Right ventricle myocardium inferior (tissue), 1 donor: ENCODE measurements at places on chromosomes 1 and 21. TPM values are rescaled to one million over a fixed set of nuclear protein-coding genes. Genes with fewer than 3 reads are reported as not detected.

The SPATA21 gene
- not detected for total RNA-seq

DNA sequence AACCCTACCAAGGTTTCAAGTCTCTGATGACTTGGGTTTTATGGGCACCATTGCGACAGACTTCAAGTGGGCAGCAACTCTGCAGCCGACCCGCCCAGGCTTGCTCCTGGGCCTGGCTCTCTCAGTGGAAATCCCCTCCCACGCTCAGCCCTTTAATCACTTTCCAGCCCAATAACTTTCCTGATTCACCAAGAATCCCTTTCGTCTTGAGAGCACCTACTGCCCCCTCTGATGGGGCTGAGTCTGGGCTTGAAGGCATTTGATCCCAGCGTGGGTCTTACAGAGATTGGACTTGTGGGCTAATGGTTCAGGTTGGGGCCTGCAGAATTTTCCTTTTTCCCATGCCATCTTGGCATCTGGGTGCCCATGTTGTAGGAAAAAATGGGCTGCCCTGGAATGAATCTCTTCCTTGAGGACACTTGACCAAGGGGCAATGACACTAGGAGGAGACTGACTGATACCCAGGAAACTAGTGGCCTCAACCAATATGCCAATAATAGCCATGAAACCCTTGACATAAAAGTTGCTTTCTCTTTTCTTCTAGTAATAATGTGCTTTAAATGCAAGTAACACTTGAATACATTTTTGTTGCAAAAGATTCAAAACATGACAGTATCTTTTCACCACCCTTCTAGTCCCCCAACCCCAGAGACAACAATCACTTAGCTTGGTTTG, 7.8 kb upstream of the PHLDA3 start:
- DNase-seq: no peak

DNA sequence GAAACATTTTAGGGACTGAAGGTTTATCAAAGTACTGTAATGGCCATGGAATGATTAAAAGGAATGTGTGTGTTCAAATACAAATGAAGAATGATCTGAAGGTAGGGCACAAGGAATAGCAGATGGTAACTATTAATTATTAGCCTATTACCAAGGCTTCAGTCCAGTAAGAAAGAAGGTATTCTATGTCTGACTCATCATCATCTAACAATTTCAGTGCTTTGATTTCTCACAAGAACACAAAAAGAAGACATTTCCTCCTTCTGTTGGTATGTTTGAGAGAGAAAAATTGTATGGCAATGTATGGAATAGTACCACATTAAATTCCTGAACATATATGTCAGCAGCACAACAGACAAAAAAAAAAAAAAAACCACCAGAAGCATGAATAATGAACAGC, 57.5 kb downstream of the TYW3 start:
- no peak for DNase-seq

DNA sequence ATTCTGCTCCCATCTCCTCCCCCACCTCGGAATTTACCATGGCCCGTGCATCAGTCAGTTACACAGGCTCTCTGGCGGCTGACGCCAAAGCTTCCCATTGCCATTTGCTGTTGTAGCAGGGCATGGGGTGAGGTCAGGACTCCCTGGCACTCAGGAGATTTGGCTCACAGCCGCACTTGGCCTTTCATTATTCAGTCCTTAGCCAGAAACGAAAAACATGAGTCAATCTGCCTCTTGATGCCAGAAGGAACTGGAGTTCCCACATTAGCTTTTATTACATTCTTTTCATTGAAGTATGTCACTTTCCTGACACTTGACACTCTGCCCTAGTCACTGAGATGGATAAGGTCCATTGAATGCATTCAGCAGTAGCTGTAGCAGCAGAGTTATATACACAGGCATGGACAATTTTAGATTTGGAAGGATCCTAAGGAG, 260.6 kb downstream of the CACNA1E start:
- no peak for DNase-seq
